ENCODE measurements at places on chromosomes 2 and 18.

DNA sequence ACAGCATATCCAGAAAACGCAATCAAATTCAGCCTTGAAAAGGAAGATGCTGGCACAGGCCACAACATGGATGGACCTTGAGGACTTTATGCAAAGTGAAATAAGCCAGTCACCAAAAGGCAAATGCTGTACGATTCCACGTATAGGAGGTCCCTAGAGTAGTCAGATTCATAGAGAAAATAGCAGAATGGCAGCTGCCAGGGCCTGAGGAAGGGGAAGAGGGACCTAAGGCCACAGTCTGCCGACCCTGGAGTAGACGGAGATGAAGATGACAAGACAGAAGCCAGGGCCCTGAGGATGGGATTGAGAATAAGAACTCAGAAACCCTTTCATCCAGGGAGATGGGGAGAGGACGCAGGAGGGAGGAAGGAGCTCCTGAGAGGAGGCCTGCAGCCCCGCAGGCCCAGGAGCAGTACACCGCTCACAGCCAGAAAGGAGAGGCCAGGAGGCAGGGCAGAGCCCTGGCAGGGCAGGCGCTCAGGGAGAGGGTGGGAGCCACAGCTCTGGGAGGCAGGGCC lies 8.1 kb upstream of the MTERF4 start:
- no peak for DNase-seq

DNA sequence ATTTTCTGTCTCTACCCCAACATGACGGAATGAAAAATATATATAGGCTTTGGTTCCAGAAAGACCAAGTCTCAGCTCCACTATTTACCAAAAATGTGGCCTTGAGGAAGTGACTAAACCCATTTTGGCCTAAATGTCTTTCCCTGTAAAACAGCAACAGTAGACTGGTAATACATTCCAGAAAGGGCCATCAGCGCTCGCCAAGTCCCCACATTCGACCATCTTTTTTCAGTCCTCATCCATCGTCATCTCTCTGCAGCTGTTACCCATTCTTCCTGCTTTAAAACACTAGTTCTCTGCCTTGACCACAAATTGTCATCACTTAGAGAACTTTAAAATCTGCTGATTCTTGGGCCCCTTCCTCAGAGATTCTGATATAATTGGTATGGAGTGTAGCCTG lies 183.8 kb upstream of the CTAGE1 start:
- no peak for DNase-seq

- no peak for DNase-seq
Measured at GRCh38 chr18:64099244-64099643, 49.6 kb downstream of the LINC00305 start.

- DNase-seq: no peak
Measured at GRCh38 chr18:63758615-63759240, 16.5 kb upstream of the SERPINB7 start.

DNA sequence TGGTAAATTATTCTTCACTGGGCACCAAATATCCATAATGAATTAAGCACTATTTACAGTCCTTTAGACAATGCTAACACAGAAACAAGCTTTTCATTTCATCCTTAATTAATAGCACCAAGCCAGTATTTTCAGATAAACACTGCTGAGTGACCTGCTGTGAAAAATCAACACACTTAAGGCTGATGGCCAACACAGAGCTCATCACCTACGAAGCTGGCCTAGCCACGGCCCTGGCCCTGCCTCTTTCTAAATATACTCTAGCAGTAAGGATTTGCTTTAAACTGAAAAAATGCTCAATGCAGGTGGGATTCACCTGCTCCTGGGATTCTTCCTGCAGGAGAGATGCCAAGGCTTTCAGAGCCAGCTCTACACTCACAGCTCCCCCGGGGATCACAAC lies 18.4 kb downstream of the CYB5A start:
- no peak for DNase-seq

DNA sequence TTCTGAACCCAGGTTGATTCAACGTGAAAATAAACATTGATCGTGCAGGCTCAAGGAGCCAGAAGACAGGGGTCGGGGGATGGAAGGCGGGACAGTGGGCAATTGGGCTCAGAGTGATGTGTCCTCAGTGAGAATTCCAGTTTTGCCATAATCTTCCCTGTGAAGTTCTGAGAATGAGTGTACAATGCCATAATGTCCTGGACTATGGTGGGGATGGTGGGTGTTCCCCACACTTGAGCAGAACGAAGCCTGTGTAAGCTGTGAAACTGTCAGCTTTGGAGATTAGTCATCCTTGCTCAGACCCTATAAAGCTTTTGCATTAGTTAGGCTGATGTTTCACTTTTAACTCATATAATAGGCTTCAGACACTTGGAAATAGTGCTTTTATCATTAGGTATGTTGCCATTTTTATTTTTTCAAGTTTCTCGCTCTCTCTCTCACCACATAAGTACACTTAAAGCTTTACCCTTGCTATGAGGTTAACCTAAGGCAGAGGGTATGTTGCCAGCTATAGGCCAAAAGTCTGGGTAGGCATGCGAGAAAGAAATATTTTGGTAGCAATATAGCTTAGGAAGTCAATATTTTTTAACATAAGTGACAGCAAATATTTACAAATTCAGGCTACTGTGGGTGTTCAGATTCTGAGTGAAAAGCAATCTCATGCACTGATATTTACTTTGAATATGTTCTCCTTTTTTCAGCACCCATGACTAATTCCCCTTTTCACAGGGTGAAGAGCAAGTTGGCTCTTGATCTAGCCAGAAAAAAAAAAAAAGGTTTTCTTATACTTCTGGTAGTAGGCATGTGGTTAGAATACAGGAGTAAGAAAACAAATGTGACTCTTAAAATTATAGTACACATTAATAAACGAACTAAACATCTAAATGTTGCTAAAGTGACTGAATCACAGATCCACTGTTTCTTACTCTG lies 47.2 kb downstream of the CDC42EP3 start:
- DNase-seq: no peak

- DNase-seq: no peak
Measured at GRCh38 chr18:24160086-24160485, 21.2 kb downstream of the CABYR start.

- no peak for DNase-seq
Measured at GRCh38 chr2:236769981-236770671, 200.5 kb downstream of the ACKR3 start.
